ENCODE measurements at places on chromosomes 7 and 10.
A peak's percentile ranks its signal among the peaks of the same experiment; 100 is the strongest.

DNA sequence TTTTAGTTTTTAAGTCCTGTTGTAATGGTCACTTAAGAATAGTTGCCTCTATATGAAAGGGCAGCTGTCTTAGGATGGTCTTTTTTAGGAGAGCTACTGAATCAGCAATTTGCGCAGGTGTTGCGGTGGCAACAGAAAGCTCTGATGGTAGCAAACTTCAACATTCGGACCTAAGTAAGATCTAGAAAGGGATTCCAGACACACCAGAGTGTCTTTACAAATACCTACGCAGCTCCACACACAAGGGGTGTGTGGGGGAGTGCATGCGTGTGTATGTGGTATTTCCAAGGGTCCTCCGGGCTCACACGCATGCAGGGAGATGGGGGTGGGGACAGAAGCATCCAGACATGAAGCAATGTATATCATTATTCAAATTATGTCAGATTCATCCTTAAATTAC is 438.6 kb upstream of the MGMT start:
- no peak for DNase-seq

DNA sequence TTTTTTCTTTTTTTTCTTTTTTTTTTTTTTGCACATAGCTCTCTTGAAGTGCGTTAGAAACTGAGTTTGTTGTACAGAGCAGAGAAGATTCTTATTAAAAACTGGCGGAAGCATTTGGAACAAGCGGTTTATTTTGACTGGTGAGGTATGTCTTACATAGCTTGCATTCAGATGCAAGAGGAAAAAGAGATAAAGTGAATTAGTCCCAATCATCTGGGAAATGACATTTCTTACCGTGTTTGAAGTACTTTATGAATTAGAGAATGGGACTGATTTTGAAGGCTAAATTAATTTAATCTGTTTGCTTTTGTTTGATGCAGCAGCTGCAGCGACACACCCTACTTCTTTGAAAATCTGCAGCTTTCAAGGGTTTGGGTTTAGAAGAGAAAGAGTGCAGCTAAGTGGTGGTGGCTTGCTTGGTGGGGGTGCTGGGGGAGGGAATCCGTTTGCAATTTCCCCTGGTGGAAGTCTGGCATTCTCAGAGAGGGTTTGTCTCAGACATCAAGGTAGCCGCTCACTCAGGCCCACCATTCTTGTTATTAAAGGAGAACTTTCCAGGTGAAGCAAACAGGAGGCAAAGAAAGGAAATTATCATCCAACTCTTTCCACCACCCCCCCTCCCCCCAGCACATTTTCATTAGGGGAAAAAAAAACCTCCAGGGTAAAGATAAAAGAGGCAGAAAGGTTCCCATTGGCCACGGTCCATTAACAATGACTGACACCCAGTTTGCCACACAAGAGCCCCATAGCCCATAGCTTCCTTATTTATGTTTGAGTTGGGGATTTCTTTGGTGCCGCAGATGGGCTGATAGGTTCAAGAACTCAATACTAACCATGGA is 231.7 kb downstream of the SKIDA1 start:
- DNase-seq = no peak

DNA sequence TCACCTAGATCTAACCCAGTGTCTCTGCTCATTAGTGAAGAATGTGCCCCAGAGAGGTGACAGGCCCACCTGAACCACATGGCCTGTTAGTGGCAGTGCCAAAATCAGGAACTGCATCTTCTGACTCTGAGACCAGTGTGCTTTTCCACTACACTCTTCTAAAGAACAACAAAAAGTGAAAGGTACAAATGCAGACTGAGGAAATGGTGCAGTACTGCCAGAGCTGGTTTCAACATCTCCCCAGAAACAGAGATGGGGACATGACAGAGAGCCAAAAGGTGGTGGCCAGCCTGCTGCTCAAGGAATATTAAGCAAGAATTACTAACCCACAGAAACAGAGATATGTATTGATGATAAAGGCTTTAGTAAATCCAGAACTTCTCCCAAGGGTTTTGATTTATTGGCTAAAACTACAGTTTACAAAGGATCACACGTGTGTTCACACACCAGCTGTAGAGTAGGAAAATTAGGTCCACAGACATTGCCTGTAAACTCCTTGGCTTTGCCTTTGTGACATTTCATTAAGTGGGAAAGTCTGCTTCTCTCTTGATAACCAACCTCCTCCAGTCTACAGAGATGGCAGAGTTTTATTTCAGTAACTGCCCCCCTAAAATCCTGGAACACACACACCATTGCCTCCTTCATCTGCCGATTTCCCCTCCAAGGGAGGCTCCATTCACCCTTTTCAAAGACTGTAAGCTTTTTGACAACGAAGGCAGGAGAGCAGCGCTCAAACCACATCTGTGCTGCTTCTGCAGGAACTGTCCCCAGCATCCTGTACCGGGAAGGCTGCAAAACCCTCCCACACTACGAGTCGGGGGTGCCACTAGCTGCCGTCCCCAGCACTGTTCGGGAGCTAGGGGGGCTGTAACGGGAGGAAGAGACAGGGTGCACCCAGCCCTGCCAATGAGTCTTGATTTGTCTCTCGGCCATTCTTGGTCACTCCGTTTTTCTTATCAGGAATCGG is 29.8 kb downstream of the GSDME start:
- no peak for DNase-seq

- DNase-seq = no peak
Observed at GRCh38 chr7:4817178-4817901, 41.9 kb downstream of the AP5Z1 start.

DNA sequence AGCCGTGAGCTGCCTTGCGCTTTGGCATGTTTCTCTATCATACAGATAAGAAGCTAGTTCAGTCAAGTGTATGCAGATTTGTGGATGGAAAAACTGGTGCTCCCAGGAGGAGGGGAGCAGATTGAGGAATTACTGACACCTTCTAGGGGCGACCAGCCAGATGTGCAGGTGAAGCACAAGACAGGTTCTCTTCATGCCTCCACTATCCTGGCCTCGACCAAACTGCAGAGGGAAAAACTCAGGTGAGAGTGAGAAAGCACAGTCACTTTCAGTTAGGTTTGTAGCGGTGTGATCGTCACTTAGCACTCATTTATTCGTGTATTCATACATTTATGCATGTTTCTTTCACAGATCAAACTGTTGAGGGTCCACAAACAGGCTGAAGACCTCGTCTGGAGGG is 600 bp upstream of the DBNL start:
- no peak for DNase-seq

DNA sequence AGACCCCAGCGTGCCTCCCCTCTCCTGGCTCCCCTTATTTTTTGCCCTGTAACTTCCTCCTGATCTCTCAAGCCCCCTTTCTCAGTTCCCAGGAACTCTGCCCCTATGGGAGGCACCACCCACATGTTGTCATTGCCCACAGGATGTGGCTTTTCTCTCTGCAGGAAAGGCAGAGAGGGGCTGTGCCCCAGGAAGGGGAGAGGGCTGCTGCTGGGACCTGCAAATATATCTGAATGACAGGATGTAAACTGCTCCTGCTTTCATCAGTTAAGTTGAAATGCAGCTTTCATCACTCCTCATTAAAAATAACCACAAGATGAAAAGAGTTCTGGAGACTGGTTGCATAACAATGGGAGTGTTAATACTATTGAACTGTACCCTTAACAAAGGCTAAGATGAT is 103.3 kb downstream of the CLEC2L start:
- no peak for DNase-seq

DNA sequence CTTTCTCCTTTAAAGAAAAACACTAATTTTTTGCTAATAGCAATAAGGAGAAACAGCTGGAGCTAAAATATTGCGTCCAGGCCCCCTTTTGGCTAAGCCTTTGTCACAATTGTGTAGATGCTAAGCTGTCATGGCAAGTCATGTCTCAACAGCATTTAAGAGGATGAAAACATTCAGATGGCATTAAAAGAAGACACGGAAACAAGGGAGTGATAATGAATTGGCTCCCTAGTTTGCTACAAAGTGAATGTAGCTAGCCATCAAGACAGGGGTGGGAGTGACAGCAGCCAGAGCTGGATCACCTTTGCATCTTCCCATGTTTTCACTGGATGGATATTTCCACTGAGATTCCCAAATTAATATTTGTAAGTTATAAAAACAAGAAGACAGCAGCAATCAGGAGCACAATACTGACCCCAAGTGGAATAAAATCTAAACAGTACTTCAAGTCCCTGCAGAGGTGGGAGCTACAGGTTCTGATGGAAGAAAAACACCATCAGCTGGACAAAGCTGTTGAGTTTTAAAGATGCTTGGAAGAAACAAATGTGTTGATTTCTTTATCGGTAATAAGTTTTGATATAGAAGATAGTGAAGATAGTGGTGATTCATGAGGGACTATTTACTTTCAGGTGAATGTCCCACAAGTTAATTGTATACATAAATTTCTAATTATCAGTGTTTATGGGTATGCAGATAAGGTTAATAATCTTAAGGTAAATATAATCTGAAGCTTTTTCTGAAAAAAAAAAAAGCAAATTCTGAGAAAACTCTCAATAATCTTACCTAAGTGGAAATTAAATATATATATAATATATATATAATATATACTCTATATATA is 129.4 kb downstream of the SLC16A9 start:
- peak; percentile 17 for DNase-seq
